CD8-positive, alpha-beta T cell (primary cell): ENCODE measurements at places on chromosomes 1 and 21.

DNA sequence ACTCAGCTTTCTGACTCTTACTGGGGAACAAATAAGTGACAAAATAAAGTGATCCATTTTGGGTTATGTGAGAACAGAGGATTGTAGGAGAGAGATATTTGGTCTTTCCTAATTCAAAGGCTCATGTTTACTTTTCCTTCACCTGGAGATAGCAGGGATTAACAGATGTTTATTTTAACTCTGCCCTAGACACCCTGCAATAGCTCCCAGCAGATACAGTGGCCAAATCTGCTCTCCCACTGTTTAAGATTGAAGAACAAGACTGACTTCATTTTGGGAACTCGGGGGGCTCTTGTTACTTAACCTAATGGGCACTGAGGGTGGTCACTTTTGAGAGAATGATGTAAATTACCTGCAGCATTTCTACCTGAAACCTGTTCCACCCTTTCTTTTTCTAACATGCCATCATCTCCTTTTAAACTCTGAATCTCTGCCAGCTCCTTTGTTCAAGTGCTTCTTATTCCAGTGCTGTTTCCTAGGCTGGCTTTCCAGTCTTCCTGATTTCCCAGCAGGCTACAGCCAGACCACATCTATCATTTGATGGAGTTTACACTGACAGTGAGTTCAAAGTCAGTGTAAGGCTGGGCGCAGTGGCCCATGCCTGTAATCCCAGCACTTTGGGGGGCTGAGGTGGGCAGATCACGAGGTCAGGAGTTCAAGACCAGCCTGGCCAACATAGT is 90.0 kb downstream of the SELENOF start:
- DNase-seq: no peak

DNA sequence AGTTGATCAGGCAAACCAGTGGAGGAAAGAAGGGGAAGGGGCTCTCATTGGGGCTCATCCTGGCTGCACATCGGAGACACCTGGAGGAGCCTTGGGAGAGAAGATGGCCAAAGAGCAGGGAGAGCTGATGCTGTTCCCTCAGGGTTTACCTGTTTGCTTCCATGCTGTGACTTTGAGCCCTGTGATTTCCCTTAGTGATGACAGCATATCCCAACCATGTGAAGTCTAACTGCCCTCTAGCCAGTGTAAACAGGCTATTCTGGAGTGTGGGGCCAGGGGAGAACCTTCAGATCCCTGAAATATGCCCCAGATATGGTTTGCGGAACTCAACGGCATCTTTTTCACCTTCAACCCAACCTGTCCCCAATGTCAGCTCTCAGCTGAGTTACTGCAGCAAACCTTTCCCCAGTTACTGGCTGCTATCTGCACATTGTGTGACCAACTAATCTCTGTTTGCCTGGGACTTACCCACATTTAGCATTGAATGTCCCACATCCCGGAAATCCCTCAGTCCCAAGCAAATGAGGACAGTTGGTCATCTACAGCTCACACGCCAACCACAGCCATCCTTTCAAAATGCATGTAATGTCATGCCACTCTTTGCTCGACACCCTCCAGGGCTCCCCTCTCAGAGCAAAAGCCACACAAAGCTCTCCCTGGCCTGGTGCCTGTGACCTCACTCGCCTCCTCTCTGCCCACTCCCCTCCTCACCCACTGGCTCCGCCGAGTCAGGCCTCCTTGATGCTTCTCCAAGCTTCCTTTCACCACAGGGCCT is 242.3 kb downstream of the KCNJ6 start:
- no peak for DNase-seq

DNA sequence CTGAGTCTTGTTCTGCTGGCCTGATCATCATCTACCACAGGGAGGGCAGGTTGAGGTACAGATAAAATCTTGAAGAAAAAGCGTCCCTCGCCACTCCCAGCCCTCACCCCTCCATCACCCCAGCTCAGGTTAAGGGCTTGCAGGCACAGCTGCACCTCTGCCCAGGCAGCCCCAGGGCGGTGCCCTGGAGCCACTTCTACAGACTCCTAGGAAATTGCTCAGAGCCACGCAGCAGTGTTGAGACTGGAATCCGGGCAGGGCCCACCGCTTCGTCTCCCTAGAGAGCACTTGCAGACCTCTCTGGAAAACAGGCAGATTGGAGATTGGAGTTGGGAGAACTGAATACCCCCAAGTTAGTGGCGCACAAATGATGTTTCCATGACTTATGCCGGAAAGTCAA is 35.3 kb downstream of the VN1R5 start:
- DNase-seq: no peak

GRCh38 chr1:178127482-178128191 is 33.7 kb downstream of the RASAL2 start:
- no peak for DNase-seq

- no peak for DNase-seq
Measured at GRCh38 chr1:219085082-219085481, 88.6 kb upstream of the LYPLAL1 start.

GRCh38 chr1:34130306-34130705 is 34.7 kb downstream of the CSMD2 start:
- DNase-seq: no peak

- DNase-seq: no peak
Measured at GRCh38 chr1:156119503-156120209, 5.1 kb downstream of the LMNA start.

DNA sequence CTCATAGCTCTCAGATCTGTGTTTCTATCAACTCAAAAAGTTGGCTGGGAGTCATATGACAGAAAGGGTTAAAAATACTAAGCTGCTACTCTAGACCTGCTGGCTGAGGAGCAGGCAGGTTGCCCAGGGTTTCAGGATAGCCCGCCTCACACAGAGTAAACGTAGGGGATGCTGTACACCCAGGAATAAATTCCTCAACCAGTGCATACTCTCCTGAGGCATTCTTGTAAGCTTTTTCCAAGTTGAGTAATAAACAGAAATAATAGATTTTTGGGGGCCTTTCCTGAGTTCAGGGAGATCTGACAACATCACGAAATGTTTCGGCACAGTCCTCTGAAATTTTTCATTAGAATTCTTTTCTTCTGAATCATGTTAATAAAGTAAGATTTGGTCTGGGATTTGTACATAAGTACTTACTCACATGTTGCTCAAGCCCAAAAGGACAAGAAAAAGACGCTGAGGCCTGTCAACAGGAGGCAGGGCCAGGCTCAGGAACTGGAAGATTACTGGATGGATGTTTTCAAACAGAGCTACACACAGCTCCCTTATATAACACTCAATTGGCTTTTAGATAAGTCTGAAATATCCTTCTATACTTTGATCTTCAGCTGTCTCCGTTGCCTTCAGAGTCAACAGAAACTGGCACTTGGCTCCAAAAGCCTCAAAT is 41.0 kb downstream of the TGFBR3 start:
- DNase-seq: no peak

GRCh38 chr1:58964428-58964827 is 180.6 kb upstream of the JUN start:
- peak; percentile 31 for DNase-seq

DNA sequence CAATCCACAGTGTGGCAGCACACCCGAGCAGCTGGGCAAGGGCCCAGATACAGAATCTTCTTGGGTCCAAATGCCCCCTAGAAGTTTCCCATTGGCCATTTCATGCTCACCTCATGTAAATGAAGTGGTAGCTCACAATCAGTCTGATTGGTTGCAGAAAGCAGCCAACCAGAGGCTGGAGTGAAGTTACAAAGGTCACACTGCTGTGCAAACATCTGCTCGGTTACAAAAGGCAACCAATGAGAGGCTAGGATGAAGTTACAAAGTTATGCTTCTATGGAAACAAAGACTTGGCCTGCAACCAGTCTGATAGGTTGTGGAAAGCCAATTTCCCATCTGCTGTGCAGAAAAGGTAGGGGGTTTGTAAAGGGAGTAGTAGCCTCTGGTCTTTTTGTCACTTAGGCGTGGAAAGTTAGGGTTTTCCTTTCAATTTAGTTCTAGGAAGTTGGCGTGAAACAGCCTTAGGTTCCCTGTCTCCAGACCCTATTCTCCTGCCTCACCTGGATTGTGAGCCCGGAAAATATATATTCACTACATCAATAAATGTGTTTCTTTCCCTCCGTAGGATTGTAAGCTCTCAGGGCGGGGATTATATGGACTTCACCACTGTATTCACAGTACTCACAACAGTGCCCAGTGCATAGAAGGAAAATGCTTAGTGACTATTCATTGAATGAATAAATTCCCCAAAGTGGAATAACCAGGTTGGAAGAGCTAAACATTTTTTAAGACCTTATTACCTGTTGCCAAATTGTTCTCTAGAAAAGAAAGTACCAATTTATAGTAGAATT is 91.9 kb downstream of the URB2 start:
- DNase-seq: no peak

GRCh38 chr1:13617108-13617507 is 33.5 kb downstream of the PDPN start:
- no peak for DNase-seq

- DNase-seq: peak; percentile 44
Measured at GRCh38 chr1:147541672-147542568, 619 bp downstream of the BCL9 start.

DNA sequence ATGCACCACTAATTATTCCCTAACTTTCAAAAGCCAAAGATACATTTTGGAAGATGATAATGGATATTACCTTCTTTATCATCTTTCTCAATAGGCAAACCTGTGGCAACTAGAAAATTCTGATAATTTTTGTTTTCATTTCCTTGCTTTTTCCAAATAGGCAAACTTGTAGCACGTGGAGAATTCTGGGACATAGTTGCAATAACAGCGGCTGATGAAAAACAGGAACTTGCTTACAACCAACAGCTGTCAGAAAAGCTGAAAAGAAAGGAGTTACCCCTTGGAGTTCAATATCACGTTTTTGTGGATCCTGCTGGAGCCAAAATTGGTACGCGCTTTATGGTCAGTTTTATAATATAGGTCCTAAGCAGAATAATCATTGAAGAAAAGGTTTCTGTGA is 1.5 kb downstream of the FPGT start:
- no peak for DNase-seq

DNA sequence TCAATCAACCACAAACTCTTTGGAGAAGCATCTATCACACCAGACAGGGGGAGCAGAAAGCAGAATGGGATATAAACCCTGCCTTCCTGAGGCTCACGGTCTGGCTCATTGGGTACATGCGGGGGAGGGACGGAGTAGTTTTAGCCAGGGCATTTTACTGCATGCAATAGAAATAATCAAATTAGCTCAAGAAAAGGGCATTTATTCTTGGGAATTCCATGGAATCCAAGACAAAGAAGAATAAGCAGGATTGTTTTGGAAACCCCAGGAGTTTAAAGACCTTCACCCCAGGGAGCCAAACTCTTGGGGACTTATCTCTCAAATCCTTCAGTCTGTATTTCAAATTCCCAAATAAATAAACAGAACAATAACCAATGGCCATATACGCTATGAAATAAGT is 5.2 kb upstream of the KAZN start:
- DNase-seq: no peak

- DNase-seq: no peak
Measured at GRCh38 chr21:38610623-38611251, 112.5 kb upstream of the ERG start.

GRCh38 chr1:2238361-2239012 is 10.4 kb downstream of the SKI start:
- no peak for DNase-seq

DNA sequence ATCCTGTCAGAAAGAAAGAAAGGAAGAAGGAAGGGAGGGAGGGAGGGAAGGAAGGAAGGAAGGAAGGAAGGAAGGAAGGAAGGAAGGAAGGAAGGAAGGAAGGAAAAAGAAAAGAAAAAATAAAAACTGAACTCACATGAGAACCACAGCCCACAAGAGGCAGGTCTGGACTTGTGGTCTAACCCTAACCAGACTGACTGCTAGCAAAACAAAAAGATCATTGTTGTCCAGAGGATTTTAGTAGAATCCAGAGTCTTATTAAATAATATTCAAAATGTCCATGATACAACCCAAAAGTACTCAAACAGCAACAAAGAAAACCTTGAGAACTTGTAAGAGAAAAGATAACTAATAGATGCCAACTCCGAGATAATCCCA is 4.7 kb upstream of the ITGB2 start:
- no peak for DNase-seq

DNA sequence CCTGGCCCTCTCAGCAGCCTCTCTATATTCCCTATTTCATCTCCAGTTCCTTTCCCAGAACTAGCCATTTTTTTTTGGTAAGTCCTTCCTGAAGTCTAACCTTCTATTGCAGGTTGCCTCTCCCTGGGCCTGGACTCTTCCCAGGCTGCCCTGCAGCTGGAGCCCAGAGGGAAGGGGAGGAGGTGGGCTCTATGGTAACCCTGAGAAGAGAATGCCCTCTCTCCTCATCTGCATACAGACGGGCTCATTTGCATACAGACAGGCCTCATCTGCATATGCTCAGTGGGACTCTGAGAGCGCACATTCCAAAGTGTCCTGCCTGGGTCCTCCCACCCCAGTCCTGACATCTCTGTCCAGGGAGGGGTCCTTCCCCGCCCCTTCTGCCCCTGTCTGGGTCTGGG is 32.7 kb downstream of the RHBG start:
- no peak for DNase-seq

DNA sequence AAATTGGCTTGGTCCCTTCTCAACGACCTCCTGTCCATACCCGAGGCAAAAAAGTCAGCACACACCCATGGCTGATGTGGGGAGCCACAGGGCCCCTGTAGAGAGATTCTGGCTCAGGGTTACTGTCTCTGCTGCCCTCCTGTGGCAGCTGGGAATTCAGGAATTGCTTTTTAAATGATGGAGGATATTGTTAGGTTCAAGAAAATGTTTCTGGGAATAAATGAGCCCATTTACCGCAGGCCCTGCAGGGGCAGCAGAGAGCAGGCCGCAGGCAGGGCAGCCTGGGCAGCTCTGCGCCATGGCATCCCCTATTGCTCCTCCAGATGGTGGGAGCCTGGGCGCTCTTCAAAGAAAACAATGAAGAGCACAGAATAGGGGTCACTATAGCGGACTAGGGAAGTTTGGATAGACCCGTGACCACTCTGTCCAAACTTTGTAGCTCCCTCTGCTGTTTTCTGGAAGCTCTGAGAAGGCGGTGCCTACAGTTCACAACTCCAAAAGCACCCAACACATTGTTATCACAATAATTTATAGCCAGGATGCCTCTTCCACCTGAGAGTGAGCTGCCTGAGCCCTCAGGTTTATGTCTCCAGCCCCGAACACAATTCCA is 201.1 kb downstream of the BACH1 start:
- DNase-seq: no peak

- DNase-seq: no peak
Measured at GRCh38 chr1:100229681-100230443, 19.8 kb downstream of the DBT start.

DNA sequence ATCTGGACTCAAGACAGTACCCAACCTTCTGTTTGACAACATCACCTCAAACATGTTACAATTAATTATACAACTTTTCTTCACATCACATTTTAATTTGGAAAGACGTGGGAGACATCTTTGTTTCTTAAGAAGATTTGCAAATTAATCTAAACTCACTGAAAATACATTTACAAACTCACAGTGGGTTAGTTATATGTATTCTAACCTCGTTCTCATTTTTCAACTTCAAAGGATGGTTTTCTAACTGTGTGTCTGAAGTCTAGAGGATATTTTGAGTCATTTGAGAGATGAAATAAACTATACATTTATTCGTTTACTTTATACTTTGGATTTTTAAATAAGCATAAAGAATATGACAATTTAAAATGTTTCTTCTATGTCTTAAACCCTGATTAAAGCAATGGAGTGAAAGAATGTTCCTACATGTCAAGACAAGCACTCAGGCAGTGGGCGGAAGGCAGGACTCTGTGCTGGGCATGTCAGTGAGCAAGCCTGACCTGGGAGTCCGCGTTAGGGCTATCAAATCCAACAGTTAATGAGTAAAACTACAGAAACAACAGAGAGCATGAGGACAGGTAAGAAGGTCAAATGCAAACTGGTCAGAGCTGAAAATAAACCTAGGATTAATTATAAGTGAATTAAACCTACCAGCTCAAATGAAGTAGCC is 76.5 kb upstream of the CTTNBP2NL start:
- no peak for DNase-seq
